ENCODE measurements at places on chromosomes 1 and 21.

GRCh38 chr1:239861985-239862384 lies 229.7 kb upstream of the FMN2 start:
- DNase-seq: no peak

- no peak for DNase-seq
Observed at GRCh38 chr1:228938537-228938901, 203.2 kb downstream of the RHOU start.

- DNase-seq: no peak
Observed at GRCh38 chr21:41707231-41707959, 59.5 kb downstream of the RIPK4 start.

- no peak for DNase-seq
Observed at GRCh38 chr1:14668538-14668937, 70.1 kb downstream of the KAZN start.

DNA sequence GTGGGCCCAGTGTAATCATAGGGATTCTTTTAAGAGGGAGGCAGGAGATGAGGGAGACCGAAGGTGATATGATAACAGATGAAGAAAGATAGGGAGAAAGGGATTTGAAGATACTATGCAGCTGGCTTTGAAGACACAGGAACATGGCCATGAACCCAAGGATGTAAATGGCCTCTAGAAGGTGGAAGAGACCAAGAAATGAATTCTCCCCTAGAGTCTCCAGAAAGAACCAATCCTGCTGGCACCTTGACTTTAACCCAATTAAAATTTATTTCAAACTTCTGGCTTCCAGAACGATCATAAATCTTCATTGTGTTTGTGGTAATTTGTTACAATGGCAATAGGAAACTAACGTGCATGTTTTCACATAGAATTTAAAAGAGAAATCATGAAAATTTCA lies 95.0 kb upstream of the GORAB start:
- no peak for DNase-seq

DNA sequence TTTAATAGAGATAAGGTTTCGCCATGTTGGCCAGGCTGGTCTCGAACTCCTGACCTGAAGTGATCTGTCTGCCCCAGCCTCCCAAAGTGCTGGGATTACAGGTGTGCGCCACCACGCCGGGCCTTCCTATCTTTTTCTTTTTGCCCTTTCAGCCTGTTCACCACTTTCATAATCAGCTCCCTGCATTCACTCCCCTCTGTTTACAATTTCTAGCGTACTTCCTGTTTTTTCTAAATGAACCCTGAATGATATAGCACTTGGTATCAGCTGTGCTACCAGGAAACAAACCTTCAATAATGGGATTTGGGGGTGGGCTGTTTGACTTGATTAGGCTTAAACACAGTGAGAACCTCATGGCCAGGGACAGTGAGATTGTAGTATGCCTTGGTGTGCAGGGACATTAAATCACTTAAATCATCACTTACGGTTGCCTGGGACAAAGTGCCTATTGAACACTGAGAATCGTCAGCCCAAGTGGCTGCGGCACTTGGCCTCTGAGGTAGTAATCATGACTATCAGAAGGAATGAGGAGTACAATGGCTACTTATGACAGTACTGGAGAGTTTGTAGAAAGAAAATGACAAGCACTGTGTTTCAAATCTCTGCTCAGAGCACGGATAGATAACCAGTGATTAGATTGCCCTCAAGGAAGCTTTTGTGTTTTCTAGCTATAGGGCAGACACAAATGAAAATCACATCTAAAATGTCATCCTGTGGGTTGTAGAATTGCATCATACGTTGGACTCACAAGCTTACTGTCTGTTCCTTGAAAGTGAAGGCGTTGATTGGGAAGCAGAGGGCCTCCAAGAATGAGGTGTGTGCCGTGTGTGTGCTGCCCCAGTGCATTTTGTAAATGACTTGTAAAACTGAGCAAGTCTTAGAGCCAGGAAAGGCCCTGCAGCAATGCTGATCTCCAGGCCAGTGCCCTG lies 661.8 kb downstream of the MATN1 start:
- DNase-seq: no peak

GRCh38 chr1:145545055-145545454 lies 62.7 kb upstream of the GPR89A start:
- no peak for DNase-seq

DNA sequence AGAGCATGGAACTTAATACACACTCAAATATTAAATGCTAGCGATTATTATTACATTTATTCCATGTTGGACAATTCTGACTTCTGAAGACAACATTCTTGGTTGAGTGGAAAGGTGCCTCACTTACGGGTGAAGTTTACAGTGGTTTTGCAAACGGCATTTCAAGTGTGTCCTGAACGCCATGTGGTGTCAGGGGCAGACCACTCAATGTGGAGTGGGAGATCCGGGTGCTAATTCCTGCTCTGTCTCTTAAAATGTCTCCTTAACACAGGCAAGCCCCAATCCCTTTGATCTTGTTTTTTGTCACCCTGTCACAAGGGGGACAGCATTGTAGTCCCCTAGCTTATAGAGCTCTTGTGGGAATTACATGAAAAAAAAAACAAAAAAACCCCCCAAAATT lies 5.6 kb upstream of the TDRD10 start:
- no peak for DNase-seq

- DNase-seq: no peak
Observed at GRCh38 chr1:59101518-59101917, 195.4 kb upstream of the FGGY start.

DNA sequence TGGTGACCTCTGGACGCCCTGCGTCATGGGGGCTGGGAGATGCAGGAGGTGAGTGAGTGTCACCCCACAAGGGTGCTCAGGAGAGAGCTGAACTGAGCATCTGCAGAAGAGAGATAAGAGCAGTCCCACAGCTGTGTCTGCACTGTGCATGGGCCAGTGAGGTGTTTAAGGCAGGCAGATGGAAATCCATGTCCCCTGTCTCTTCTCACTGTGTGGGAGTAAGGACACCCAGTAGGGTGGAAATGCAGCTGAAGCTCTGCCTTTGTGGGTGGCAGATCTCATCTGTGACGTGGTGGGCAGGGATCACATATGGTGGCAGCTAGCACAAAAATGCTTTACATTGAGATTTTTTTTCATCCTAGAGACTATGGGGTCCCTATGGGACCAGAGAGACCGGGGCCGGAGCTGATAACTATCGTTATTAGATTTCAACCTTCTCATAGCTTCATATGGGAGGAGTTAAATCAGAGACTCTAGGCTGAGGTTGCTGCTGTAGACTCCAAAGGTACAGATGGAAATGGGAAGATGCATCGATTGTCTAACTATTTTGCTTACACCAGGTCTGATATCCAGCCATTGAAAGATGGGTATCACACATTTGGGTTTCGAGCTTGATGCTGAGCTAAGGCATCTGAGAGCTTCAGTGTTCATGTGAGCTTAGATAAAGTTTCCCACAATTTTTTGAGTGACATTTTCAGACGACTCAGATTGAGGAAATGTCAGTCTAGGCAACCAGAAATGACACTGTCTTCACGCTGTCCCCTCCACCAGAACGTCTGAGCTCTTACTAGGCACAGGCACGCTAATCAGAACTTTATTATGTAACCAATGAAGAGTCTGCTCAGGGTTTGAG lies 65.3 kb upstream of the PSEN2 start:
- no peak for DNase-seq

DNA sequence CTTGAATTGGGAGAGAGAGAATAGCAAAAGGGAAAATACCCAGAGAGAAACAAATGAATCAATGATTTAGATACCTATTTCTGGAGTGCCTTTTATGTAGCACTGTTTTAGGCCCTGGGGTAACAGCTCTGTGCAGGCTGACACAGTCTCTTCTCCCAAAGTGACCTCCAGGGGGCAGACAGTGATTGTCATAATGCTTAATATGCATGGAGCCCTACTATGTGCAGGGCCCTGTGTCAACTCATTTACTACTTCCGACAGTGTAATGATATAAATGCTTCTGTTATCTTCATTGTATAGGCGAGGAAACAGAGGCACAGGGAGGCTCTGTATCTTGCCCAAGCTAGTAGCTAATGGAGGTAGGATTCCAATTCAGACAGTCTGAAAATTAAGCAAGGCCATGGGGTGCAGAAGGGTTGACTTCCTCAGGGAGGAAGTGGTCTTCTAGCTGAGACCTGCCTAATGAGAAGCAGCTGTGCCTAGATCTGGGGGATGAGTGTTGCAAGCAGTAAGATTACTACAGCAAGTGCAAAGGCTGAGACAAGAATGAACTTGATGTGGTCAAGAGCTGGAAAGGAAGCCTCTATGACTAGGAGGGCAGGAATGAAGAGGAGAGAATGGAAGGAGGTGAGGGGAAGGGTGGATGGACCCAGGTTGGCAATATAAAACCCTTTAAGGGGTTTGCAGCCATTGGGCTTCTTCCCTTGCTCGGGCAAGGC lies 16.2 kb upstream of the SERINC2 start:
- DNase-seq: no peak

All from left kidney (tissue), 8 donors.